Stimulated activated CD8-positive, alpha-beta memory T cell treated with anti-CD3 and anti-CD28 coated beads, Interleukin-4, amount 100 ng/mL, for 24 hours (primary cell): ENCODE measurements at places on chromosomes 7 and 10.

DNA sequence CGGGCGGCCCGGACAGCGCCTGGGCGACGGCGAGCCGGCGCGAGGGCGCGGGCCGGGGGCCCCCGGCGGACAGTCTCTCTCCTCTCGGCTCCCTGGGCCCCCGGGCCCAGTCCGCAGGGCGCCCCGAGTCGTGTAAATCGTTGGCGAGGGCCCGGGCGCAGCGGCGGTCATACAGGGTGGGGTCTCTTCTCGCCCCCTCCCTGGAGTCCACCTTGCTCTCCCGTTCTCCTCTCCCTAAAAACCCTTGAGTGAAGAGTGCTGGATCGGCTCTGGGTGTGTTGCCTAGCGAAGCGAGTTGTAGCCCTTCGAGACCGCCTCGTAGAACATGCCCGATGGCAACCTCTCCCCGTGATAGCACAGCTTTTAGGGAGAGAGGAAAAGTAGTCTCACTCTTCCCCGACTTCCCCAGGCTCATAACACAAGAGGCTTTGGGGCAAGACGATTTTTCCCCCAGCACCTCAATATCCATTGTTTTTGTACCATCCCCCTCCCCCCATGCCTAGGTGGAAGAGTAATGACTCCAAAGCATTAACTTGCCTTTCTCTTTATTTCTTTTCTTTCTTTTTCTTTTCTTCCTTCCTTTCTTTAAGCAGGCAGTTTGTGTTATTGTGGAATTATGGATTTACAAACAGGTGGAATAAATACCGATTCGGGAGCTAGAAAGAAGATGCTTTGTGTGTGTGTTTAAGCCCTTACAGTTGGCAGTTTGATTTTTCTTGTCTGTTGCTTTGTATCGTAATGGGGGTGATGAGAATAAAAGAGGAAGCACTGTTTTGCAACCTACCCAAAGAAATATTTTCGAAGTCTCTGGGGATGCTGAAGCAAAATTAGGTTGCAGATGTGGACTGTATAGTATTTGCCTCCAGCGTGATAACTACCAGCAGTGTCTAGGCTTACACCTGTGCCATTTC, 822 bp downstream of the SHOC2 start:
- DNase-seq, result no peak

- DNase-seq, result no peak
These were observed 157.1 kb upstream of the CHST15 start for GRCh38 chr10:124250506-124250905.

GRCh38 chr7:152108359-152108758, 82.9 kb downstream of the GALNT11 start:
- DNase-seq, result no peak

GRCh38 chr7:47580811-47581331, 1.0 kb downstream of the TNS3 start:
- DNase-seq, result no peak

DNA sequence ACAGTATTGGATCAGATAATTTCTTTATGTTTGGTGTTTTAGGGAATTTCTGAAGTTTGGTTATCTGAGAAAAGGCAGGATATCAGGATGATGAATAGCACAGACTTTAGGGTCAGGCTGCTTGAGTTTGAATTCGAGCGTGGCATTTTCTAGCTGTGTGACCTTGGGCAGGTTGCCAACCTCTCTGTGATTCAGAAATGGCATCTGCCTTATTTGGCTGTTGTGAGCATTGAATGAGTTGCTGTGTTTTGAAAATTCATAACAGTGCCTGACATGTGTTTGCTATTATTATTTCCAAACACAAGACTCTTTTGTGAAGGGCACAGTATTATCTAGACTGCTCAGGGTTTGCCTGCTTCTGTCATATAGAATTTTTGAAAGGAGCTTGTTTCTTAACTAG, 66.9 kb downstream of the NXPH1 start:
- no peak for DNase-seq

- no peak for DNase-seq
These were observed 40.3 kb downstream of the NRCAM start for GRCh38 chr7:108415821-108416536.

DNA sequence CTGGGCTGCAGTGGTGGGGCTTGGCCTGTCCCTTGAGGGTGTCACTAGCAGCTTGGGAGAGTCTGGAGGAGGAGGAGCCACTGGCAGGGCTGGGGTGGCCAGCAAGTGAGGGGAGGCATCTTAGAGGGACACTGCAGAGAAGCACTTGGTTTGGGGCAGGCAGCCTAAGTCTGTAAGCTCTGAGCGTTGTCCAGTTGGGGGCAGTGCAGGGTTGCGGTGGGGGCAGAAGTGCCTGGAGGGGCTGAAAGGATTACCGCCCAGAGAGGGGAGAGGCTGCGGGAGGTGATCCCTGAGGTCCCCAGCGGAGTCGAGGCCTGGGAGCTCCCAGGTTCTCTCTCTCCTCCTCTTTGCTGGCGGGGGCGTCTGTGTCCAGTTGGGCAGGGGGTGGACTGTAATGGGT, 7.4 kb downstream of the ADCYAP1R1 start:
- no peak for DNase-seq

DNA sequence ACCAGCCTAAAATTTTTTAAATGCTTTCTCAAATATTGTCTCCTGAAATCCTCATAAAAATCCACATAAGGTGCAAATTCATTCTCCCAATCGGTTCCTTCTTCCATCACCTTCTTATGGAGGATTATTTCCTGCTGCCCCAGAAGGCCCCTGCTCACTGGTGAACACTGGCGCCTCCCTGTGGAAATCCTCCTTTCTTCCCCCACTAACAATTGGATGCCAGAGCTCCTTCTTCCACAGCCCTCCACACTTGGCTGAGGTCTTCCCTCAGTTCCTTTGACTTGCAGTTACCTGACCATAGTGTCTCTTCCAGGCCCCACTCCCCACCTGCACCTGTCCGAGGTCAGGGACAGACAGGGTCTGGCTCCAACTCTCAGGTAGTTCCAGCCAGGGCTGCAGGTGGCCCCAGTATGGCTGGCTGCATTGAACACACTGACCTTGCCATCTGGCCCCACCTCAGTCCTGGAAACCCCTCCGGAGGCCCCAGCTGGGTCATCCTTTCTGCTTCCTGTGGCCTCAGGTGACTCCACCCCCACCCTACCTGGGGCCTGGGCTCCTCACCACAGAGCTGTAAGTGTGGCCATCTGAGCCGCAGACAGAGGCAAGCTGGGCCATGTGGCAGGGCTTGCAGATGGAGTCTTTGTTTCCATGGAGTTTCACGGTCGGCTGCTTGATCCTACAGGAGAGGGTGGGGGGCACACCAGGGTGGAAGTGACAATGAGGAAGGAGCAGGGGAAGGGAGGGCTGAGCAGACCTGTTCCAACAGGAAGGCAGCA, 18.4 kb downstream of the SPOCK2 start:
- DNase-seq, result no peak

DNA sequence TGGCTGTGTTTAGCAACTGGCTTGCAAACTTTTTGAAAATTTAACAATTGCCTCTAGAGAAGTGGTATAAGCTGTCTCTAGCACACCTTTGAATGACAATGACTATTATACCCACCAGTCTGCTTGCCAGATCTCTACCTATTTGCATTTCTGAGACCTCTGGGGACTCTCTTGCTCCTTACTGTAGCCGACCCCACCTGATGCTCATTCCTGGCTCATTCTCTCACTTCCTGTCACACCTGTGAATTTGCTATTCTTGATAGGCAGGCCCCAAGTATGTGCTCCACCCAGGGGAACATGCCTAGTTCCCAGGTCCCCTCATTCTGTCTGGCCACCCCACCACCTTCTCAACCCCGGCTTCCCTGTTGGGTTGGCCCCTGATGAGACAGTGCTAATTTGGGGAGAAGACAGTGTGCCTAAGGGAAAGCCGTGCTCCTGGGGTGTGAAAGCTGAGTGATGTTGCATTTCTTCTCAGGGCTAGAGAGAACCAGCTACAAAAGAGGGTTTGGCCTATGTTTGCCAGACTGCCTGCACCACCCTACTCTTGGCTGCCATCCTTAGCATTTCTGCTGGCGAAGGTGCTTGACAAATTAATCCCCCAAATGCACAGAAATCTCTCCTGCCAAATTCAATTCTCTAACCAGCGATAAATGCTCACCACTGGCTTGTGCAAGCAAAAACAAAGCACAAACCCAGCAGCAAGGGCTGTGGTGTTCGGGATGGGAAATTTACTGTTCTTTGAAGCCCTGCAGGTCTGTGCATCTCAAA, 138.2 kb downstream of the RPS24 start:
- no peak for DNase-seq

- DNase-seq, result no peak
These were observed 1018.2 kb upstream of the KCND2 start for GRCh38 chr7:119254742-119255141.

GRCh38 chr10:128306966-128307365, 180.7 kb upstream of the MKI67 start:
- no peak for DNase-seq

- DNase-seq, result no peak
These were observed 23.1 kb upstream of the PIK3CG start for GRCh38 chr7:106841896-106842390.

DNA sequence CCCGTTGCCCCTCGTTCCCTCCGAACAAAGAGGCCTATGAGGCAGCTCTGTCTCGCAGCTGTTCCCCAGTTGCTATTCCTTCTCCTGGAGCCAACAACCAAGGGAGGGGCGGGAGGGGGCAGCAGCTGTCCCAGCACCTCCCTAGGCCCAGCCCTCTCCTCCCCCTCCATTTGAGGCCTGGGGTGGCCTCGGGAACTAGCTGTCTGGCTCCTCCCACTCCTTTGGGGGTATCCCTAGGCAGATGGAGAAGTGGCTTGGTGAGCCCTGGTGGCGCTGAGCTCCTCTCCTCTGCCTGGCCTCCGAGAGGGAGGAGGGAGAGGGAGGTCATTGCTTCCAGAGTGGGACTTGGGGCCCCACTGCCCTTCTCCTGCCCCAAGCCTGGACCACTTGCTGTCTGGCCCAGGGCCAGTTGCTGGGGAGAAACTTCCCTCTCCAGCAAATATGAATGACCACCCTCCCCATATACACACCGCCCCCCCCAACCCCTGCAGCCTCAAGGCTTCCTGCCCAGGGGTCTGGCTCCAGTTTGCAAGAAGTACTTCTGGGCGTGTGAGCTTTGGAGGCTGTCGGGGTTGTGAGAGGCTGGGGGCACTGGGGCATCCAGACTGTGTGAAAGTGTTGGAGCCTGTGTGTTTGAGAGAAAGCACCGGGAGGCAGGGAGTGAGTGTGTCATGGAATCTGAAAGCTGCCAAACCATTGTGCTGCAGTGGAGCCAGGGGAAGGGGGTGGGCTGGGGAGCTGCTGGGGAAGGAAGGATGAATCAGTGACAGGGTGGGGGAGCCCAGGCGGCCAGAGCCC, 3.1 kb downstream of the FLNC start:
- no peak for DNase-seq

DNA sequence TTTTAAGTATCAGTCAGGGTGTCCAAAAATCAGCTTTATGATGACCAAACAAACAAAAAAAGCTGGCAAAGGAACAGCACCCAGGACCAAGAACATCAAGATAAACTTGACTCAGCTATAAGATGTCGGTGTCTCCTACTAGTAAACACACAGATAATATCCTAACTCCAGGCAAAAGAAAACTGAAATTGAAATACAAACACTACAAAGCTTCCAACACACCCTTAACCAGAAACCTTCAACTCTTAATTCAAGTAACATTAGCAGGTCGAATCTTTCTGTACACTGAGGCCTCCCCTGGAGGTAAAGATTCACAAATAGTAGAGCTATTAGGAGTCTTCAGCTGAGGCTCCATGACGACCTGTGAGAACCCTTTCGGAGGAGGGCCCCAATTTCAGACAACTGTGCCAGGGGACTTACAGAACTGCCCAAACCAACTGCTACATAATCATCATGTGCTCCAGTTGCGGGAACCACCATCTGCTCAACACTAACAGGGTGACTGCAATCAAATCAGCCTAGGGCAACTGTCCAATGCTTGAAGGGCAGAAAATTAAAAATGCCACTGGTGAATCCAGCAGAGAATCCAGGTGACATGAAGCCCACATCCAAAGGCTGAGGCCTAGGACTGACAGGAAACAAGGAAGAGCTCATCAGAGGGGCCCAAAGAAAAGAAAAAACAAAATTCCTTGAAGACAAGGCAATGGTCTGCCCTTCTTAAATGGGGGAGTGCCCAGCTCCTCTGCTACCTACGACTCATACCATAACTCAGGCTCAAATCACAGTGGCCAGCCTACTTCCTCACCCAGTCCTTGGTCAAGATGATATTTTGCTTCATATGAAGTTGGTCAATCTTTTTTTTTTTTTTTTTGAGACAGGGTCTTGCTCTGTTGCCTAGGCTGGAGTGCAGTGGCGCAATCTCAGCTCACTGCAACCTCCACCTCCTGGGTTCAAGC, 20.0 kb downstream of the XPNPEP1 start:
- DNase-seq, result no peak

DNA sequence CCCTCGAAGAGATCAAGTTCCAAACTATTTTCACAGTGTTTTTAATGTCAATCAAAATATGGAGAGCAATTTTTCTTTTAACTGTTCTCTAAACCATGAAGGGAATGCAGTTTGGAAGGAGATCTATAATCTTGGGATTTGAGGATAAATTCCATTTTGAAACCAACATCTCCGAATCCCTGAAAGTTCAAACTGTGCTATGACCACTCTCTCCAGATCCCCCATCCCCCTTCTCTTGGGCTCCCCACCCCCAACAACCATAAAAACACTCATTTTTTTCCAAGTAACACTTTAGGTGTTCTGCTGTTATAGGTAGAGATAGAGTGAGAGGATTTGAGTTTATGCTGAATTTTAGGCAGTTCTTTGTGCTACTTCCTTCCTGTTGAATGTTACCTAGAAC, 1.7 kb downstream of the CALD1 start:
- no peak for DNase-seq

DNA sequence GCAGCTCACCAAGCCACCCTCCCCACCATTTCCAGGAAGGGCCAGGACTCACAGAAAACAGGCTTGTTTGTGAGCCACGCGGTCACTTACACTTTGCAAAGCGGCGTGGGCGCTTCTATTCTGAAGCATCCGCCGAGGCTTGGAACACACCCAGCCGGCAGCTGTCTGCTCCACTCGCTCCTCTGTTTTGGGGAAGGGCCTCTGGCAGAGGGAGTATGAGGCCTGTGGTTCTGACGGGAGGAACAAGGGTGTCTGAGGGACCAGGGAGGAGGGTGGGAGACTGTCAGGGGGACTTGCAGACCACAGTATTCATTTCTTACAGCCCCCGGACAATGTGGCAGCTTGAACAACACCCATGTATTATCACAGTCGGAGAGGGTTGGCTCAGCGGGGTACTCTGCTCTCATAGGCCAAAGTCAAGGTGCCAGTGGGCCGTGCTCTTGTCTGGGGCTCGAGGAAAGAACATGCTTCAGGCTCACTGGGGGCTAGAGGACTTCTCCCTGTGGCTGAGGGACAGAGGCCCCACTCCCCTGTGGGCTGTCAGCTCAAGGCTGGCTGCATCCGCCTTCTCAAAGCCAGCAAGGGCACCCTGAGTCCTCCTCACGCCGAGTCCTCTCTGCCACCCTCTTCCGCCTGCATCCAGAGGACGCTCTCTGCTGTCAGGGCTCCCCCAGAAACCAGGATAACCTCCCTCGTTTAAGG, 60.4 kb upstream of the FAM20C start:
- DNase-seq, result no peak

- peak; percentile 73 for DNase-seq
These were observed 123.1 kb upstream of the ADO start for GRCh38 chr10:62681211-62681940.

DNA sequence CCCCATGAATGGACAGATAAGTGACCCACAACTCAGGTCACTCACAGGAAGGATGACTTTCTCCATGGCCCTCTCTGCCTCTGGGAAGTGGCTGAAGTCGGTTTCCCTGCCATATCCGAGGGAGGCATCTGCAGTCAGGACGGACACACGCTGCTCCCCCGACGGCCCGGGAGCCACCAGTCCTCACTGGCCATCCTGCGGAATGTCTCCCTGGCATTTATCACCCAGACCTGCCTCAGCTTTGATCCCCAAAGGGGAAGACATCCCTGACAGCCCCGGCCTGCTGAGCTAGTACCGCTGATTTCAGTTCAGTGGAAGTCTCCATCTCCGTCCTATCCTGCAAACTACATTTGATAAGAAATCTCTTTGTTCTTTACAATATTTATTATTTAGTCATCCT, 339.5 kb upstream of the MKI67 start:
- DNase-seq, result no peak
